ENCODE measurements at places on chromosomes 1 and 21.
A peak's percentile ranks its signal among the peaks of the same experiment; 100 is the strongest.

DNA sequence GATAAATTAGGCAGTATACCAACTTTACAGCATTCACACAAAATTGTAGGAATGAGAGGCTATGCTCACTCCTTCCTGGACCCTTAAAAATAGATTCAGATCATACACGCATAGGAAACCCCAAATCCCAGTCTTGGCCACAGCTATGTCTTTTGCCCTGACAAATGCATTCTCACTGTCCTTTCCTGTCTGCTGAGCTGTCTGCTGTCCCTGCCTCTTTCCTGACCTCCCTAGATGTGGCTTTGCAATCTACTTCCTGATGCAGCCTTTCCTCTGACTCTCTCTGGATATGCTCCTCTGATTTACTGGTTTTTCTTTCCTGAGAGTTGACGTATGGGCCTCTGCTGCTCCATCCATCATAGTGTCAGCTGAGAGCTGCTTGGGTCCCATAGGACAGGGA lies 59.8 kb upstream of the SLC35F3 start:
- no peak for DNase-seq

DNA sequence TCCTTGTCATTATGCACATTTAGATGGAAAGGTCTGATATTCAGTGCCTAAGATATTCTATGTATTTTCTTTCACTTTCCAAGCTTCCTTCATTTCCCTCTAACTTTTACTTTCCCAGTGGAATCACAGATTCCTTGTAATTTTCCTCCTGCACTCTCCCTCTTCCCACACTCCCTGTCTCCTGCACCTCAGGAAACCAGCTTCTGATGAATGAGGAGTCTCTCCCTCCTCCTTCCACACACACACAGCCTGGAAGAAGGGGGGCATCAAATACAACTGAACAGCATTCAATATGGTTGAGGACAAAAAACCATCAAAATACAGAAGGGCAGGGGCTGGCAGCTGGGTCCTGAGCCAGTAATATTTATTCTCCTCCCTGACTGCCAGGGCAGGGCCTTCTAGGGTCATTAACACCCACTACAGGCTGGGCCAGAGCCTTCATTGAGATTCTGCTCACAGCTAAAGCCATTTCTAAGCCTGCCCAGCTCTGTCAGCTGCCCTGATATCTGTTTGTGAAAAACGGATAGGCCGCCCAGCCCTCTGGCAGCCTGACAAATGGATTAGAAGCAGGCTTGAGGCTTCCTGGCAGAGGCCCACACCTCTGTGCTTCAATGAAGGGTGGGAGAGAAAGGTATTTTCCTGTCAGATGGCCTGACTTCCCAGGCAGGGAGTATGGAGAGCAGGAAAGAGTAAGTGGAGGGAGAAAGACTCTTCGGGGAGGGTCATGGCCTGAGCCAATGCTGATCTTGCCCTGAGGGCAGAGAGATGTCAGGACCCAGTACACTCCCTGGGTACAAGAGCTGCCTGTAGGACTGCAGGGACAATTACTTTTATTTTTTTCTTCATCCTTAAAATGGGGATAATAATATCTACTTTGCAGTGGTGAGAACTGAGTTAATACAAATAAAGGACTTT lies 138.9 kb upstream of the SPATA6 start:
- DNase-seq: no peak

- peak; percentile 35 for DNase-seq
Observed at GRCh38 chr1:231866392-231867331, 240.1 kb downstream of the DISC1 start.

- no peak for DNase-seq
Observed at GRCh38 chr1:154874465-154874864, 4.4 kb upstream of the KCNN3 start.

DNA sequence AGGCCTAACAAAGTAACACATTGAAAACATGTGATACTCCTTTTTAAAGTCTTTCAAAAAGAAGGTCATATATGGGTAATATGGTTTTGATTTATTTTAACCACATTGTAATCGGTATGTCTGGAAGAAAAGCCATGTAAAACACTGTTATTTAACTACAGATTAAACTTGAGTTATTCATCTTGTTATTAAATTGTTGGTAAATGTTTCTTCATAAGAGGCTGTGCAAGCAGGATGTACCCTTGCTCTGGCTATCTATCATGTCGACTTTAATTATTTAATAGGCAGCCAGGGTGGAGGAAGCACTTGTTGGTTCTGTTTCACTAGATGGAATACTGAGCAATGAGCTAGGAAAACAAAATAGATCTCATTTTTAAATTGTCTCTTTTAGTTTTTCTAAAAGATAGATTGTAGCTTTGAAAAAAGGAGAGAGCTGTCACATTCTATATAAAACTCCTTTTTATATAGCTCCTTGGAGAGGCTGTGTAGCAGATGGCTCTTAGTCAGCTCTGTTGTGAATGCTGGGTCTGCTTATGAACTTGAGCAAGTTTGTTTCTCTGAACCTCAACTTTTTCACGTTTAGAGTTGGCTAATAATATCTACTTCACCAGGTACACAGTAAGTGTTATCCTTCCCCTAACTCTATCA lies 39.5 kb downstream of the LRRC8B start:
- DNase-seq: no peak

GRCh38 chr1:87197641-87198040 lies 131.0 kb upstream of the LMO4 start:
- no peak for DNase-seq

GRCh38 chr21:42627527-42628289 lies 25.7 kb upstream of the PDE9A start:
- DNase-seq: no peak
